Heart left ventricle (tissue), 16 donors: ENCODE measurements at places on chromosomes 12 and 14.
A peak's percentile ranks its signal among the peaks of the same experiment; 100 is the strongest.

DNA sequence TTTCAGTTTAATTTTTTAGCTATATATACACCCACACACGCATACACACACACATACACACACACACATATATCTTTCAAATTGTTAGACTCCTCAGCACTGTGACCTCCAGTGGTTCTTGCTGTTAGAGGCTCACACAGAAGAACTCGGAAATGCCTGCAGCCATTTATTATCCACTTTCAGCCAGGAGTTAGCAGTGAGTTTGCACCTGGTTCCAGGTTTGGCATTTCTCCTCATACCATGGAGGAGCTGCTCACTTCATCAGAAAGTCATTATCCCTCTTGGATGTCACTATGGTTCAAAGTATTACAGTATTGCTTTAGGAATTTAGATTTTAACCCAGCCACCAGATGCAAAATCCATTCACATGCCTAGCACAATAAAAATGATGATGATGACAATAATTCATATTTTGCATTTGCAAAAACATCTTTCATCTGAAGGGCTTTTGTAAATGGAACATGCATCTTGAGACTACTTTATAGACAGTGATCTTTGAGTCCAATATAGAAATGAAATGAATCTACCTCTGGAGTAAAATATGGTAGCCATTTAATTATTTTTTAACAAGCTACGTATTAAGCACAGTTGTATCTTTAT is 42.3 kb downstream of the NPAS3 start:
- DNase-seq, result no peak

DNA sequence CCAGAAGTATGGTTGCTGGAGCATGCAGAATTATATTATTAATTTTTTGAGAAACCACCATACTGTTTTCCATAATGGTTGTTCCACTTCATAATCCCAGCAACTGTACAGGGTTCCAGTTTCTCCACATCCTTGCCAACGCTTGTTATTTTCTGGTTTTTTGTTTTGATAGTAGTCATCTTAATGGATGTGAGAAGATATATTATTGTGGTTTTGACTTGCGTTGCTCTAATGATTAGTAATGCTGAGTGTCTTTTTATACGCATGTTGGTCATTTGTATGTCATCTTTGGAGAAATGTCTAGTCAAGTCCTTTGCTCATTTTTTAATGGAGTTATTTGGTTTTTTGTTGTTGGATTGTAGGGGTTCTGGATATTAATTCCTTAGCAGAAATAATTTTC is 58.1 kb downstream of the DAAM1 start:
- DNase-seq, result no peak

DNA sequence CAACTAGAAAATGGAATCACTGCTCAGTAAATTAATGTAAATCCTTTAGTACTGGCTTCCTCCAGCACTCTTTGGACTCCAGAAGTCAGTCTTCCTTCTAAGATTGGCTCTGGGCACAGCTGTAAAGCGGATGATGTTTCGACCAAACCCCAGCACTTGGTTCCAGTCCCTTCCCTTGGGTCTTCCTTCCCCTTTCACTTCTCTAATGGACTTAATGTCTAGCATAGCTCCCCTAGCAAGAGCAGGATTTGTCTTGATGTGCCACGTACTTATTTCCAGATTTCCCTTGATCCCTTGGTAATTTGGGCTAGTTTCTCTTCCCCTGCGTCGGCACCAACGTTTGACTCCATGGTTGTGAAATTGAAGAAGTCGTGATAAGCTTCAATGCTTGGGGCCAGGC is 28.3 kb downstream of the C12orf75 start:
- no peak for DNase-seq

DNA sequence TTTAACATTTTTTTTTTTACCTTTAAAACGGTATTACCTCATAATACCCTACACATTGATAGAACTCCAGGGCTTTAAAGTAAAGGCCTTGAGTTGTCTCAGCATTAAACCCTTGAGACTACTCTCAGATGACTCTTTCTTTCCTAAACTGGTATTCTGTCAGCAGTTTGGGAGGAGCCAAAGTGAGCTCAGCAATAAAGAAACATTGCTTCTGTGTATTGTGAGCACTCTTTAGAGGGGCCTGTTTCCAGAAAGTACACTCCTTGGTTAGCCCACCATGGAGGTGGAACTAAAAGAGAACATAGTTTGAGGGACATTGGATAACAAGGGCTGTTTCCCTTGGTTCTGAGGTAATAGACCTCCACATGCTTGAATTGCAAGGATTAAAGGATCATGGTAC is 20.4 kb downstream of the MAP3K12 start:
- DNase-seq, result no peak

DNA sequence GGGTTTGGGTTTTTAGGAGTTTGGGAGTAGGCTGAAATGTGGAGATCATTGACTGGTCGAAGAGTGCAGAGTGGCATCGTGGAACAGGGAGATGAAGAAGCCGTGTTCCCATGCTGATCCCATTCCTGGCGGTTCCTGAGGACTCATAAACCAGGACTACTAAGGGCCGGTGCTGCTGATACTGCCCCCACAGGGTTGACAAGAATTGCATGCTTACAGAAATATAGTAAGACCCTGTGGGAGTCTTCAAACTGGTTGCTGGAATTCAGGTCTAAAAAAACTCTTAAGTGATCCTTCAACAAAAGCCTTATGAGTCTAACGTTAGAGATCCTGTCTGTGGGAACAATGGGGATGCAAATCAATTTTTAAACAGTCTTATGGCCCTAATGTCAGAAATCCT is 64.0 kb upstream of the ARHGAP5 start:
- DNase-seq, result no peak

DNA sequence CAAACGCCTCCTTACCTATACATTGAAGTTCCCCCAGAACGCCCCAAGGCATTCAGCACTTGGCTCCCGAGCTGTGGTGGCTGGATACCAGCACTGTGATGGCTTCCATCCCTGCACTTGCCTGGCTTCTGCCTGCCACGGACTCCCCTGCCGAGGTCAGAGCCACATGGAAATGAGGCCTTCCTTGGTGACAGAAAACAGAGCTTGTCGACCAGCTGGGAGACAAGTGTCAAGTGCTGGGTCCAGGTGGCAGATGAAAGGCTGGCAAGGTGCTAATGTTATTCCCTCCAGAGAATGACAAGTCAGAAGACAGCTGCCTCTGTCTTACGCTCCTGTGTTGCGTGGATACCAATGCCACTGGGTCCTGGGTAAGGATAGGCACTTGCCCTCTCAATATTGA is 26.2 kb upstream of the GNG2 start:
- no peak for DNase-seq

DNA sequence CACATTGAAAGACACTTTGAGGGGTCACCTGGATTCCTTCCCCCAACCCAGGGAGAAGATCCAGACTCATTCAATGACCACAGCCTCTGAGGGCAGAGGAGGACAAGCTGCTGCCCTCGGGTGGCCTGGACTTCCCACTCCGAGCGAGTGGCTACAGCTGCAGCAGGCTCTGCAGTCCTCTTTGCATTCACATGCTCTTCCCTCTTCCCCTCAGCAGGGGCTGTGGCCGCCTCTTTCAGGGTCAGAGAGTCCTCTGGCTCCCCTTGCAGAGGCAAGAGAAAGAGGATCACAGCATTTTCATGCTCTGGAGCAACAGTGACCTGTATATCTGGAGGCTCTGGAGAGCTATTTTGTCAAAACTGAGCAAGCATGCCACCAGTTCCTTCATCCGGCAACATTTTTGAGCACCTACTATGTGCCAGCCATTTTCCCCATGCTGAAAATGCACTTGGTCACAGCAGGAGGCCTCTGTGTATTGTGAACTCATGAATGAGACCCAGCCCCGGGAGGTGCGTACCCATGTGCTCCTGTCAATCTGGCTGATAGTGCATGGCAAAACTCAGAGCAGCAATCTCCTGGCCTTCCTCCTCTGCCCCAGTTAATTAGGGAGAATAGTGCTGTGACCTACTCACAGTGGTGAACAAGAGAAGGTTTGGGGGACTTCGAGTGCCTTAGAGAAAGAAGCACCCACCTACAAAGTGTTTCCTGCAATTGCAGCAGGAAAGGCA is 42.9 kb upstream of the KCNA5 start:
- no peak for DNase-seq

DNA sequence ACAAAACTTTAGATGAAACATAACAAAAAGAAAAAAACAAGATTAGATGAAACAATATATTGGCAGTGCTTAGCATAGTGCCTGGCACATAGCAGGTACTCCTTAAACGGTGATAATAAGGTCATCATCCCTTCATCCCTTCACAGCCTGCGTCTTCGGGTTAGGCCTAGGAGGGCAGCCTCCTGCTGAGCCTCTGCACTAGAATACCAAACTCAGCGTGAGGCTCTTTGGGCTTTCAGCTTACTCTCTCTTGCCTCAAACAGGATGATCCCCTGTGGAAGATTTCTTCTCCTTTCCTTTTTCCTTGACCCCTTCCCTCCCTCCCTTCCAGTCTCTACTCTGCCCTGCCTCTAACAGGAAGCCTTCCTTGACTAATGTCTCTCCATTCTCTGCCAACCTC is 14.4 kb upstream of the FIGNL2 start:
- DNase-seq, result no peak

- DNase-seq, result no peak
Observed at GRCh38 chr12:64475518-64475917, 23.6 kb downstream of the TBK1 start.

DNA sequence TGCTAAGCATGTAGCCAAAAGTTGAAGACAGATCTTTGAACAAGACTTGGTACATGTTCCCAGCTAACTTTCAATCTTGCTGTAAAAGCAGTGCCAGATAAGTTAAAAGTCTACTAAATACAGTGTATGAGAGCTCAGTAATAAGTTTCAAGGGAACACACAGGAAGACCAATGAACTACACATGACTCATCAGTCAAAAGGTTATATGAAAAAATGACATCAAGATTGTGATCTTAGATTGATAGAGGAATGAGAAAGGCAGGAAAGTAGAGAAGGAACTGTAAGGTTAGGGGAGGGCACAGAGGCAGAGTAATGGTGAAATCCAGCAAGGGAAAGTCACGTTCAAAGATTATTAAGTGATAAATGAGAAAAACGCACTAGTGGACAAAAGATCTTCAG is 249.9 kb upstream of the FLRT2 start:
- DNase-seq, result no peak

- DNase-seq, result no peak
Observed at GRCh38 chr12:132105467-132105866, 38.7 kb downstream of the DDX51 start.

GRCh38 chr14:62626416-62626815 is 418.8 kb downstream of the KCNH5 start:
- DNase-seq, result no peak

DNA sequence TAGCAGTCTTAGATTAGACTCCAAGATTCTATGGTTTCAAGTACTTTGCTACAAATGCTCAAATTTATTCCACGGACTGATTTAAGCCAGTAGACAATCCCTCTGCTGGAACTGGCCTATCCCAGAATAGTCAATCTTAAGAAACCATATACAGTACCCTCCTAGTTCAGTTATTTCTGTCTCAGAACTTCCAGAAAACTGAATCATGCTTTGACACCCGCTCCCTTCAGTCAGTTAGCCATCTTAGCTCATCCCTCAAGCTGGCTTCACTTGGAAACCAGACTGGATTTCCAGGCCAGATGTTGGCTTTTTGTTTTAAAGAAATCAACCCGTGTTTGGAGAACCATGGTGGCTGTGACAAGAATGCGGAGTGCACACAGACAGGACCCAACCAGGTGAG is 125.5 kb downstream of the NT5DC3 start:
- no peak for DNase-seq

- no peak for DNase-seq
Observed at GRCh38 chr12:50689437-50689836, 74.5 kb upstream of the ATF1 start.

DNA sequence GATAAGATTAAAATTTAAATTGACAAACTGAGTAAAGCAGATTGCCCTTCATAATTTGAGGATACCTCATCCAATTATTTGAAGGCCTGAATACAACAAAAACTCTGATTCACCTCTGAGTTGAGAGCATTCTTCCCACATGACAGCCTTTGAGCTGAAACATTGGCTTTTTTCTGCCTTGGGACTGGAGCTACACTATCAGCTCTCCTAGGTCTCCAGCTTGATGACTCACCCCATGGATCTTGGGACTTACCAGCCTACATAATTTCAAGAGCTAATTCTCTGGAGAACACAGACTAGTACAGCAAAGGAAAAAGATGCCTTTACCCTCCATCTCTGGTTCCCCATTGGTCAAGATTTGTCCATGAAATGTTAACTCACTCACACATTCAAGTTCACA is 555.1 kb downstream of the FOXG1 start:
- DNase-seq, result no peak

- DNase-seq, result no peak
Observed at GRCh38 chr12:14395074-14395778, 29.7 kb downstream of the ATF7IP start.

- no peak for DNase-seq
Observed at GRCh38 chr12:22284871-22285270, 49.6 kb downstream of the ST8SIA1 start.

GRCh38 chr12:31832740-31833729 is 104.2 kb upstream of the AMN1 start:
- DNase-seq, result peak; percentile 12

GRCh38 chr12:15092826-15093225 is 120.0 kb downstream of the PDE6H start:
- DNase-seq, result no peak

DNA sequence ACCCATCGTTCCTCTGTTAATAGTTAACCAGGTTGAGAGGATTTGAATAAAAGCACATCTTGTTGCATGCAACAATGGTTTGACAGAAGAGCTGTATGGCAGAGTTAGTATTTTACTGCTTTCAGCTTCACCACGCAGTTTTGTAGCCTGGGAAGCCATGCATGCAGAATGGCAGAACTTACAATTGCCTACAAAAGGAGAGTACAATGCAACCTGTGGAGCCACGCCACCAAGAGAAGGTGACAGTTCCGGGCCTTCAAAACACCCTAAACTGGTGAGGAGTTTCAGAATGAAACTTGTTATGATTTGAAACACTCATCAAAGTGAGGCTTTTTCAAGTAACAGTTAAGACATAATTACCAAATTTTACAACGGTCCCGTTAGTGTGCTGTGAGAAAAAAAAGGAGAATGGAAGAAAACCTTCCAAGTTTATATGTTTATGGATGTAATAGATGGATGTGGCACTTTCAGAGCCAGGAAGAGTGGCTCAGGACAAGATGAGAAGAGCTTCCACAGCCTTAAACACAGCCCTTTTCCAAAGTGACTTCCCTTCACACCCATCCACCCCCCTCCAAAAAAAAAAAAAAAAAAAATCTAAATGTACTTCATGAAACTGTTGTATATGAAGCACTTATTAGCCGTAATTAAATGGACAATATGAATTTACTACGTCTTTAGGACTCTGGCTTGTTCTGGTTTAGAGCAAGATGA is 158.7 kb downstream of the EGLN3 start:
- no peak for DNase-seq

DNA sequence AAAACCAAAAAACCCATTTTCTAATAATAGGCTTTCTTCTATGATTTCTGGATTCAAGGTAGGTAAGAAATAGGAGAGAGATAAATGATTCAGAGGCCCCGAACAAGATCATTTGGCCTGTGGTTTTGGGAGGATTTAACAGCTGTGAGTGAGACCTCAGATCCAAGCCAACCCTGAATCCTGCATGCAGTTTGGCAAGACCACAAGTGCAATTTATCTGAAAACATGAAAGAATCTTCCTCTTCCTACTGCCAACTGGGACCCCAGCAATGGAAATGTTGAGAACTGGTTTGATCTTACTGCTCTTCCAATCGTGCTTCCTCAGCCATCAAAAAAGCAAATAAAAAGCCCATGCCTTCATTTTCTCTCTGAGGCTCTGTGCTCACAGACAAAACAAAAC is 519.7 kb upstream of the TBX3 start:
- no peak for DNase-seq

- DNase-seq, result no peak
Observed at GRCh38 chr12:57033431-57033830, 16.5 kb downstream of the MYO1A start.

GRCh38 chr14:36513451-36514277 is 6.4 kb downstream of the NKX2-1 start:
- DNase-seq, result no peak
